ENCODE measurements at places on chromosomes 2 and 18. TPM values are rescaled to one million over a fixed set of nuclear protein-coding genes. Genes with fewer than 3 reads are reported as not detected.

DNA sequence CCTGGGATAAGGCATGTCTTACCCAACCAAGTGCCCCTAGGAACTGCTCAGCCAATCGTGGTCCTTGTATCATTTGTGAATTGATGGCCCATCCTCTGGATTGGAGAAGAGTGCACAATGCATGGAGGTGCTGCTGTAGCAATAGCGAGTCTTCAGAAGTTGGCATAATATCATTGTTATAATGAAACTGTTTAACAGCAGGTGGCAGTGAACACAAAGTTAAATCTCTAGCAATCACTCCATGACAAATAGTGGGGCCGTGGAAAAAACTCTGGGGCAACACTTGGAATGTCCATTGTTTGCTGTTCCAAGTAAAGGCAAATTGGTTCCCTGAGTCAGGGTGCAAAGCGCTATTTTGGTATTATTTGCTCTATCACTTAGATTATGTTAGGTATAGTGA lies 11.4 kb downstream of the REG1A start:
- no peaks in the 10 kb centered on the region for H3K27me3 ChIP-seq
- no peaks in the 10 kb centered on the region for H3K36me3 ChIP-seq
- no peak overlapping the region for H3K27ac ChIP-seq
- no peaks in the 10 kb centered on the region for H3K4me1 ChIP-seq
- H3K4me3 ChIP-seq = no peak overlapping the region

GRCh38 chr2:78355967-78356366 lies 669.5 kb upstream of the REG3G start:
- H3K36me3 ChIP-seq = no peaks in the 10 kb centered on the region
- no peak overlapping the region for H3K4me3 ChIP-seq
- no peak for DNase-seq
- no peaks in the 10 kb centered on the region for H3K27me3 ChIP-seq
- H3K4me1 ChIP-seq = no peaks in the 10 kb centered on the region

DNA sequence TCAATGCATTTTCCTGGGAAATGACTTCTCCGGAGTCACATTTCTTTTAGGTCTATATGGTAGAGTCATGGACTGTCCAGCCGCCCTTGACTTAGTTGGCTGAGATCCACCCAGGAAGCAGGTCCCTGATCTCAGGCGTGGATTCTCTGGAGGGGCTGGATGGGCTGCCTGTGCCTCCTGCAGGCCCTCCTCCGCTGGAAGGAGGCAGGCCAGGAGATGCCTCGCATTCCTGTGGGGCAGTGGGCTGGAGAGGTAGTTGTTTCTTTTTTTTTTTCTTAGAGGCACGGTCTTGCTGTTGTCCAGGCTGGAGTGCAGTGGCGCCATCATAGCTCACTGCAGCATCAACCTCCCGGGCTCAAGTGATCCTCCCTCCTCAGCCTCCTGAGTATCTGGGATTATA lies 129.0 kb upstream of the MYCN start:
- H3K36me3 ChIP-seq = no peaks in the 10 kb centered on the region
- peaks cover 55% of the 10 kb centered on the region for H3K4me1 ChIP-seq
- H3K4me3 ChIP-seq = no peak overlapping the region
- no peaks in the 10 kb centered on the region for H3K27me3 ChIP-seq

- H3K4me3 ChIP-seq = no peak overlapping the region
- H3K4me1 ChIP-seq = peaks cover 6% of the 10 kb centered on the region
- H3K36me3 ChIP-seq = no peaks in the 10 kb centered on the region
- no peaks in the 10 kb centered on the region for H3K27me3 ChIP-seq
Observed at GRCh38 chr18:49588971-49589370, 27.1 kb downstream of the LIPG start.

DNA sequence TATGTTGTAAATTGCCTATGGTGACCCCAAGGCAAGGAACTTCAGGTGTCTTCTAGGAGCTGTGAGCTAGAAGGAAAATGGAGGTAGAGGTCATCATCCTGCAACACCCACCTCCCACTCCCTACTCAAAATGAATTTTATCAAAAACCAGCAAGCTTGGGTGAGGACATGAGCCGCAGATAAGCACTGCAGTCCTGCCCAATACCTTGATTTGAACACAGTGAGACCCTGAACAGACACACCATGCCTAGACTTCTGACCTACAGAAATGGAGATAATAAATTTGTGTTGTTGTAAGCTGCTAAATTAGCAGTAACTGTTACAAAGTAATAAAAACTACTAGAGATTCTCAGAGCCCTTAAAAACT lies 13.4 kb downstream of the MEX3C start:
- peaks cover 11% of the 10 kb centered on the region for H3K4me1 ChIP-seq
- no peak overlapping the region for H3K4me3 ChIP-seq
- H3K27me3 ChIP-seq = no peaks in the 10 kb centered on the region
- H3K36me3 ChIP-seq = no peaks in the 10 kb centered on the region

DNA sequence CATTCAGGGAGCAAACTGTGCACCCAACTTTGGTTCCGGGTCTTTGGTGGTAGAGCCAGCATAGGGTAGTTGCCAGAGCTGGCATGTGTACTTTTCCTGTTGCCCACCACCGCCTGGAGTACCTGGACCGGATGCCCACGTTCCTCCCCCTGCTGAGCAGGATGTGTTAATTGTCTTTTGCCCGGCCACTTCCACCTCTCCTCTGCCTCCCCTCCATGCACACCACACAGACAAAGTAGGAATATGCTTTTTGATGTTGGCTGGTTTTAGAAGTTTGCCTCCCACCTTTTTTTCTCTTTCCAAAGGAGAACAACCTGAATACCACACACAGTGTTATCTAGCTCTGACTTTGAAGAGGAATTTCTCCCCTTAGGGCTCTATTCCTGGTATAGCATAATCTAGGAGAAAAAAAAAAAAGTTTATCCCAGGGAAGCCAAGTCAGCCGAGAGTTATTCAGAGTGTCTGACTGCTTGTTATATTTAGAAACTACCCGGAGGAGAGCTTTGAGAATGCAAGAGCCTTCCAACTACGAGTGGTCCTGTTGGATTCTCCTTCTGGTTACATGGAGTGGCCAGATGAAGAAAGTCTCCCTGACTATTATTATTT lies 111.9 kb downstream of the SETBP1 start:
- DNase-seq = no peak
- no peak overlapping the region for H3K27ac ChIP-seq
- H3K4me3 ChIP-seq = no peak overlapping the region
- no peaks in the 10 kb centered on the region for H3K36me3 ChIP-seq
- H3K4me1 ChIP-seq = peaks cover 39% of the 10 kb centered on the region
- H3K27me3 ChIP-seq = no peaks in the 10 kb centered on the region

ASB18 gene
- not detected for total RNA-seq

Data from neural progenitor cell (in vitro differentiated cells).